ENCODE measurements at places on chromosomes 2 and 18.

DNA sequence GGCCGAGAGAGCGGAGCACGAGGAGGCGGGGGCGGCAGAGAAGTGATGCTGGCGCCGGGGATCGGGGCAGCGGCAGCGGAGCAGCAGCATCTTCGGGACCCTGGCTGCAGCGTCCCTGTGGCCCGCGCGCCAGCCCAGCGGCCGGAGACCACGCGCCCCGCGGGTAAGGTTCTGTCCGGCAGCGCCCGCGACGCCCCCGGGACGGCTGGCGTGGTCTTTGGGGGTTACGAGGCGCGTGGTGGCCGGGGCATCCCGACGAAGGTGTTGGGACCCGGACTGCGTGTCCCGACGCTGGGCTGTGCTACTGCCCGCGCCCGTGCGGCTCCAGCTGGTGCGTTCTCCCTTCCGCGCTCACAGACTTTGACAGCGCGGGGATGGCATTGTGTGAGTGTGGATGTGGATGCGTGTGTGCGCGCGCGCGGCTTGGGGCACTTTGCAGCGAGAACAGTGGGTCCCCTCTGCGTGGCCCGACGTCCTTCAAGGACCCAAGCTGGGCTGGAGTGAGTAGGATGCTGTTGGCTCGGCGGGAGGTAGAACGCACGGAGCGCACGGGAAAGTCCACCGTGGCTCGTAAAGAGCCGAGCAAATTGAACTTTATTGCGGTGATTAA is 405.0 kb downstream of the XIRP2 start:
- DNase-seq: no peak

GRCh38 chr2:74499267-74499939 is at the start of gene LBX2:
Gene LBX2, minus strand, starts transcription at chr2:74499603. Its CDS starts 66 bp downstream, at chr2:74499537.
- no peak for DNase-seq

DNA sequence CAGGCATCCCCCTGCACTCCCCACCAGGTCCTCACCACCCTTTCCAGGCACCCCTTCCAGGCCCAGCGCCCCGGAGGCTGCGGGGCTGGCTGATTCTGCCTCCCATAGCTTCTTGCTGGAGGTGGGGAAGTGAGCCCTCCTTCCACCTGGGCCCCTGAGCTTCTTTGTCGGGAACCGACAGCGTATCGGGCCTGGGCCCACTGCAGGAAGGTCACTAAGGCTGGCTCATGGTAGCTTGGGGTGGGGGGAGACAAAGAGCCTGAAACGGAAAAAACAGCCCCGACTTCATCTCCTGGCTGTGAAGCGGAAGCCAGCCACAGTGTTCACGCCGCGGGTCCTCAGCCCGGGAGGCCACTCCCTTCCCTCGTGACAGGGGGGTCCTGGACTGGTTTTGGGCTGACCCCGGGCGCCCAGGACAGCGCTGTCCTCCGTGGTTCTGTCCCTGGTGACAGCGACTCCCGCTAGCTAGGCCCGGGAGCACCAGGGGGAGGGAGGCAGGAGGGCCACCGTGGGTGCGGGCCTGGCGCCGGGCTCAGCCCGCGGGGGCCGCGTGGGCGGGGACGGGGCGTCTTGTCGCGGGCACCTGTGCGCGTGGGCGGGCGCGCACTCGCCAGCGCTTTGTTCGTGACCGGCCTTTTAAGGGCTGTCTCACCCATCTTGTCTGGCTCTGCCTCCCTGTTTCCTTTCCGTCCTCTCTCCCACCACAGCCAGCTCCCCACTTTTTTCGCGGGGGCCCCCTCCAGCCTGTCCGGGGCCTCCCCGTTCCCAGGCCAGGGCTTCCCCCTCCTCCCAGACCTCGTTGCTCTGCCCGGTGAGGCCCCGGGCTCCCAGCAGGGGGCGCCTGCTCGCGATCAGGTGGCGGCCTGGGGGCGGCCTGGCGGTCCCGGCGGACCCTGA is 64.9 kb downstream of the DNMT3A start:
- no peak for DNase-seq

GRCh38 chr18:32577561-32577960 is 106.9 kb upstream of the GAREM1 start:
- DNase-seq: peak; percentile 20

- no peak for DNase-seq
These were observed 136.5 kb downstream of the PRPF40A start for GRCh38 chr2:152580714-152581113.

- DNase-seq: no peak
These were observed 669.7 kb downstream of the RNF144A start for GRCh38 chr2:7586898-7587297.

DNA sequence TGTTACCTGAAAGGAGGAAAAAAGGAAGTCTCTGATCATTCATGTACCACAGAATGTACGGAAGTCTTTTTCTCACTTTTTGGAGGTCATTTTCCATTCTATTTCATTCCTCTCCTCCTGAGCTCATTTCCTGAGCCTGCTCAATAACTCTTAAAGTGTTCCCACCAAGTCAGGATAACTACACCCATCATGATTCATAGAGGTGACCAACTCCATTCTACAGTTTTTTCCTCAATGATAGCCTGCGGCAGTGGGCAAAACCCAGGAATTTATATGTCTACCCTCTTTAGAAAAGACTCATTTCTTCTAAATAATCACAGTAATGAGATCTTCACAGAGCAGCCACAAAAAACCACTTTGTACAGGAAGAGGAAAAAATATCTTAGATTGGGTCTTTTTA is 372.5 kb downstream of the RBM43 start:
- no peak for DNase-seq

DNA sequence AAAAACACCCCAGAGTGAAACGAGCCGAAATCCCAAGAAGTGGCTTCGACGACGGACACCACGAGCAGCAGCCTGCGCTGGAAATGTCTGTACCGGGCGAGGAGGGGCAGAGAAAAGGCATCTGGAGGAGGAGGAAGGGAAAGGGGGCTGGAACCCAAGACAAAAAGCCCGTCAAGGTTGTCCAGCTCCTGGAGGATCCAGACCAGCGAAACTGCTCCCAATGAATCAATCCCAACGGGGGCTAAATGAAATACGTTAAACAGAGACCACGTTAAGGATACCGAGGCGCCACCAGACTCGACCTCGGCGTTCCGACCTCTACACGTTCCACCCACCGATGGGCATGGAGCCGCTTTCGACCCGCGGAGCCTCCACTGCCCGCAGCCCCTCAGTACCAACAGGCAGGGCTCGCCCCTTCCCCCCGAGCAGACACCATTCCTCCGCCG is 400 bp downstream of the CCDC88A start:
- DNase-seq: no peak

DNA sequence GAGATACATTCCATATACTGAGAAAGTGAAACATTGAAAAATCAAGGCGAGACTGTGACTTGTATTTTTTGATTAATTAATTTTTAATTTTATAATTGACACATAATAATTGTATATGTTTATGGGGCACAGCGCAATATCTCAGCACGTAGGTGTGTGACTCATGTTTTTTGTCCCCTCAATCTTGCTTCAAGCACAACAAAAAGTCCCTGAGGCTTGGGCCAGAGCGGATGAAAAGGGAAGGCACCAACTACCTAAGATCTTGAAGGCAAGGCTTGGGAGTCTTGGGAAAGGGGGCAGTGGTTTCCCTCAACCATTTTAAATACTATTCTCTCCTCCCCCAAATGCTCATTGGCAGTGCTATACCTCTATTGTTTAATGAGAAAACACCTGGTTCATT is 9.9 kb downstream of the SGPP2 start:
- DNase-seq: no peak

GRCh38 chr2:206011018-206011614 is 74.9 kb downstream of the INO80D start:
- DNase-seq: no peak

- no peak for DNase-seq
These were observed 74.0 kb downstream of the NRXN1 start for GRCh38 chr2:50957896-50958295.

DNA sequence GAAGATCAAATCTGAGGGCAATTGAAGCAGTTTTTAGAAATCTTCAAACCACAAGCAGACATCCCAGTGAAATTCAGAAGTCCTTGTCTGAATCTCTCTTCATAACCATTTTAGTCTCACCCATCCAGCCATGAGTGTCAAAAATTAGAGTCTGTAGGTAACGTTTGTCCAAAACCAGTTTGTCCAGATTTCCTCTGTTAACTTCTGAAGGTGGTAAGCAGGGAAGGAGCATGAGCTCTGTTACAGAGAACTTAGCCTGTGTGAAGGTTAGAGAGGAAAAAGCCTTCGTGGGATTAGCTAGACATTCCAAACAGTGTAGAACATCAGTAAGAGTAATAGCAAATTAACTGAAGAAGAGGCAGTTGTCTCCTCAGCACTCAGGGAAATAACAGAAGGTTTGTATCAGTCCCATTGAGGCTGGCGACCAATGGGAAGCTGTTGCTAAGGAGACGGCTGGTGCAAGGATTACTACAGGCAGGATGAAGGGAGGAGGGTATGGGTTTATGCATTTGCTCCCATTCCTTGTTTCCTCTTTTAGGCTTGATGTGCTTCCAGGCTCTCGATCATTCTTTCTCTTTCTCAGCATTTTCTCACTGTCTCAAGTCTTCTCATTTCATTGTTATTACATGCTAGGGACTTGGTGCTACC is 8.7 kb upstream of the GPR155 start:
- DNase-seq: peak; percentile 48

DNA sequence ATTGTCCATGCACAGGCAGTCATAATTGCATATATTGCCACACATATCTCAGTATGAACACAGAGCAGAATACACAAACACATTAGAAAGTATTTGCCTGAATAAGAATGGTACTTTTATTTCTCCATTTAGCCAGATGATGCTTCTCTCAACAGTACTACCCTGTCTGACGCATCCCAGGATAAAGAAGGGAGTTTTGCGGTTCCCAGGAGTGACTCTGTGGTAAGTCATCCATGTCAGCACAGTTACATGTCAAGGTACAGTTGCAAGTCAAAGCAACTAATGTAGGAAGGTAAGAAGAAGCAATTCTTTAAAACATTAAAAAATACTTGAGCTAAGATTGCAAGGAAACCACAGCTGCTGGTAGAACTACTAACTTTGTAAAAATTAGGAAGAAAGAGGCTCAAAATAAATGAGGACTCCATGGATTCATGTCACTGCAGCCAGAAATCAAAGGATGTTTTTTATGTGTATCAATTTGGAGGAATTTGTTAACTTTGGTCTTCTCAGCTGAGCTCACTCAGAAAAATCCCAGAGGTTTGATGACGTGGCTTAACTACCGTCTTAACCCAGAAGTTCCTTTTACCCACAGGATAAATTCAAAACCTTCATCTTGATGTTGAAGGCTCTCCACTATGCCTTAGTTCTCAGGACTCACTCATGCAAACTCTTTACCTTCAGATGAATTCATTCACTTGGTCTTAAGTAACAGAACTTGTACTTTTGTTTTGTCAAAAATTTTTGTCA is 130.3 kb downstream of the ARHGAP28 start:
- no peak for DNase-seq

- DNase-seq: no peak
These were observed 599.2 kb downstream of the ADCYAP1 start for GRCh38 chr18:1503847-1504246.

DNA sequence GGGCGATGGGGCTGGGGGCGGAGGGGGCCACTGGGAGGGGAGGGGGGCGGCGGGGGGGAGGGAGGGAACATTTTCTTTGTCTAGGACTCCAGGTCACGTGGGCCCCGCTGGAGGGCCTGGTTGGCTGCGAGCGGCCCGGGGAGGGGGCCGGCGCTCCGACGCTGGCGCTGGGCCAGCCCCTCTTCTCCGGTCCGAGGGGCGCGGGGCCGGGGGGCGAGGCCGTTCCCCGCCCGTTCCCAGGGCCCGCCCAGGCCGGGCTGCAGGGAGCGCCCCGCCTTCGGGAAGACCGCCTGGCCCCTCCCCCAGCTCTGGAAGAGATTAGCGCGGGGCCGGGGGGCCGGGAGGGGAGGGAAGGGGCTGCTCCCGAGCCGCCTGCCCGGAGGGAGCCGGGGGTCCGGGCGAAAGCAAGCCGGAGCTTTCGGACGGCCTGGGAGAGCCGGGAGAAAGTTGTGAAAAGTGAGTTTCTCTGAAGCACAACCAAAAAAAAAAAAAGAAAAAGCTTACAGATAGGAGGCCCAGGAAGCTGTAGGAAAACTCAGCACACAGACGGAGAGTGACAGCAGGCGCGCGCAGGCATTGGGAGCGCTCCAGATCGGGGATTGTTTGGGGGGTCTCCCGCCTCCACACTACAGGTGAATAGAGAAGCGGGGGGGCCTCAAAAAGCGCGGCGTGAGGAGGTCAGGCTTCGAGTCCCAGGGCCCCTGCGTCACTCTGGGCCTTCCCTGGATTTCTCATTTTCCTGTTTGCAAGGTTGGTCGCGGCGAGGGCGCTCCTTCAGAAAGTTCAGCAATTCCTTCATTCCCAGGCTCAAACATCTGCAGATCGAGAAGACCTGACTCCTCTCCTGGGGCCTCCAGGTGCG is 84.1 kb upstream of the POMC start:
- peak; percentile 40 for DNase-seq

- DNase-seq: peak; percentile 63
These were observed 109.3 kb downstream of the CHST9 start for GRCh38 chr18:27075828-27076227.

GRCh38 chr2:17208511-17208910 is 309.7 kb downstream of the RAD51AP2 start:
- DNase-seq: no peak

DNA sequence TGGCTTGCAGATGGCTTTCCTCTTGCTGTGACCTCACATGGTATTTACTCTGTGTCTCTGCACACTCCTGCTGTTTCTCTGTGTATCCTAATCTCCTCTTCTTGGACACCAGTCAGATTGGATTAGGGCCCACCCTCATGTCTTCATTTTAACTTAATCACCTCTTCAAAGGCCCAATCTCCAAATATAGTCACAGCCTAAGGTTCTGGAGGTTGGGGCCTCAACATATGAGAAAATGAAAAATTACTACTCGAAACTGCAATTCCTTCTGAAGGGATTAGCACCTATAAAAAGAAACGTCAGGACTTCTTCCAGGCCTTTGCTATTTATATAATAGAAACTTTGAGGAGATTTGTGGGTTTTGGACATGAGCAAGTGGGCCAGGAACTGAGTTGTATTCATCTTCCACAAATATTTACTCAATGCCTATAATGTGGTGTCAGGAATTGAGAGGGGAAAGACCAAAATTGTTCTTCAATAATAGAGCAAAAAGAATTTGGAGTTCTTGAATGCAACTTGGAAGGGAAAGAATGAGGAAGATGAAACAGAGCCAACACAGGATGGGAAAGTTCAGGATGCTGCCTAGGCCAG is 270.0 kb upstream of the FN1 start:
- DNase-seq: no peak

GRCh38 chr2:64946769-64947247 is 42.4 kb upstream of the SLC1A4 start:
- DNase-seq: no peak

DNA sequence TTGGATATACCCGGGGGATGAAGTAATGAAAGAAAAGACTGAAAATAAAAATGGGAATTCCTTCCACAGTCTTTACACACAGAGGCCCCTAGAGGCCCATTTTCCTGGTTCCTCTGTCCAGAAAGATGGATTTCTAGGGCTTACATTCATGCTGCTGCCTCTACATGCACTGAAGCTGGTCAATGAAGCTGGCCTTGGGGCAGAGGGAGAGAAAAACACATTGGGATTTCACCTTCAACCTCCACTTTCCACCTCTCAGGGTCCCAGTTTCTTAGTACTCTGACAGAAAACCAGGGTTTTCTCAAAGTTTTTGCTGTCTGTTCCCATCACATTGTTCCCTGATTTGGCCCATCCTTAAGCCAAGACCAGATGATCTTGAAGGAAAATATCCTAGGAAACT is 154.6 kb upstream of the ZSWIM2 start:
- DNase-seq: no peak

All from DMS153 (cell line).